Naive thymus-derived CD4-positive, alpha-beta T cell (primary cell): ENCODE measurements at places on chromosomes 2 and 18. TPM values are rescaled to one million over a fixed set of nuclear protein-coding genes. Genes with fewer than 3 reads are reported as not detected.

DNA sequence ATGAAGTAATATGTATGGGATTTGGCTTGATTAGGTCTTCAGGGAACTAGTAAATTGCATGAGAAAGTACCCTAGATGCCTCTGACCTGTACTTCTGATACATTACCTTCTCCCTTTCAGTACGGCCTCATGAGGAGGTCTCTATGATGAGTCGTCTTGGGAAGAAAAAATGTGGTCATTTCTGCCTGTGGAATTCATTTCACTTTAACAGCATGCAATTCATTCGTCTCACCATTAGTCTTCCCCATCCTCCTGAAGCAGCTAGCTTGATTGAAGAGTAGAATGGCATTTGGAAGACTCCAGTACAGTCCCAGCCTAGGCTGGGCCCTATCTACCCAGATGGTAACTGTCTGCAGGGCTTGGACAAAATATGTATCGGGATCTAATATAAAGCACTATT is 52.2 kb downstream of the TMX3 start:
- DNase-seq = no peak

GRCh38 chr18:24315170-24315569 is 82.5 kb downstream of the OSBPL1A start:
- no peak for DNase-seq

- DNase-seq = no peak
Observed at GRCh38 chr18:27785815-27786471, 391.0 kb downstream of the CDH2 start.

The RNU2-63P gene
- total RNA-seq = 28.7 TPM

The PROKR1 gene
- not detected for total RNA-seq

The UGT1A3 gene
- not detected for total RNA-seq
